Naive thymus-derived CD4-positive, alpha-beta T cell (primary cell): ENCODE measurements at places on chromosomes 16 and 17. TPM values are rescaled to one million over a fixed set of nuclear protein-coding genes. Genes with fewer than 3 reads are reported as not detected.

Gene CACNG3
- not detected for polyA plus RNA-seq

Gene PPP1R1B
- polyA plus RNA-seq, result not detected

Gene TMEM235
- polyA plus RNA-seq, result not detected

Gene RCVRN
- not detected for polyA plus RNA-seq

Gene TEX14
- not detected for polyA plus RNA-seq

Gene DUS1L
- 110 TPM for polyA plus RNA-seq

Gene LRRC37A
- 2.1 TPM for polyA plus RNA-seq

Gene FOXF1
- not detected for polyA plus RNA-seq

Gene ABCC3
- polyA plus RNA-seq, result not detected

Gene ENGASE
- 3.8 TPM for polyA plus RNA-seq

GRCh38 chr17:68033636-68034451 is 1.7 kb upstream of the KPNA2 start:
- no peak for DNase-seq

DNA sequence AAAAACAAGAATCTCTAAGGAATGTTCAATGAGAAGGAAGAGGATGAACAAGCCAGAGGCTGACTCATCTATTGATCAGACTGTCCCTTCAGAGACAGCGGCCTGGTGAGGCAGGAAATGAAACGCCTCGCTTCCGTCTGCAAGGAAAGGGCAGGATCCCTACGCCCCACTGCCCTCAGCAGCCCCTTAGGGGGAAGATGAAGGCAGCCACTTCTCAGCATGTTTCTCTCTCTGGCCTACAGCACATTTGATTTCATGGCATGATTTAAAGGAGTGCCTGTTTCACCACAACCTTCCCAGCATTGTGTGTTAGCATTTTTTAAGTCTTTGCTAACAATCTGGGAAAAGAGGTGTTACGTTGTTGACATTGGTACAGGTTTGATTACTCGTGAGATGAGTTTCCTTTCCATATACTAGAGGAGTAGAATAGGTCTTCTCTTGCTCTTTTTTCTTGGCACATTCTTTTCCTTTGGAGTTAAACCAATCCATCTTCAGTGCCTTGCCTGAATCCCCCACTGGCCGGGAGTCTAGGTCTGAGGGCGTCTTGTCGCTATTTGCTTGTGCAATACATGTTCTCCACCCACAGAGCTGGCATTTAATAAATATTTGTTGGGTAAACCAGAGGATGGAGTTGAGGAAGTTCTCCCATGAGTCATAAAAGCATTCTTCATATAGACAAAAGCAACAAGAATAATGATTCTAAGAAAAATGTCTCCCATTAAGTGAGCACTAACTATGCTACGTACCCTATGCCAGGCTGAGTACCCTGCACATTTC is 47.4 kb downstream of the RBFOX3 start:
- no peak for DNase-seq

DNA sequence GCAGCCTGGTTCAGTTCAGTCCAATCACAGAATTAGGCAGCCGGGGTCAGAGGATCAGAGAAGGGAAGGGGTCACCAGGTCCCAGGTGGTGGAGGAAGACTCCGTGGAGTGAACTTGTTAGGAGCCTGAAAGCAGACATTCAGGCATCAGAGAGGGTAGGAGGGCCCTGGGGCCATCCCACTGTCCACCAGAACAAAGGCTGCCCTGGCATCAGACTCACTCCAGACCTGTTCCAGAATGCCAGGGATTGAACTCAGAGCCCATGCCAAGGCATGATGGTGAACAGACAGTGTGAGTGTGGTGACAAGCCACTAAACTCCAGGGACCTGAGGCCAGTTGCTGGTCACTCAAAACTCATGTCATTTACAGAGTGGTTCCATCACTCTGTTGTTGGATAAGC is 37.6 kb downstream of the B4GALNT2 start:
- DNase-seq, result no peak

GRCh38 chr17:30375661-30376060 is 3.1 kb upstream of the CPD start:
- no peak for DNase-seq

DNA sequence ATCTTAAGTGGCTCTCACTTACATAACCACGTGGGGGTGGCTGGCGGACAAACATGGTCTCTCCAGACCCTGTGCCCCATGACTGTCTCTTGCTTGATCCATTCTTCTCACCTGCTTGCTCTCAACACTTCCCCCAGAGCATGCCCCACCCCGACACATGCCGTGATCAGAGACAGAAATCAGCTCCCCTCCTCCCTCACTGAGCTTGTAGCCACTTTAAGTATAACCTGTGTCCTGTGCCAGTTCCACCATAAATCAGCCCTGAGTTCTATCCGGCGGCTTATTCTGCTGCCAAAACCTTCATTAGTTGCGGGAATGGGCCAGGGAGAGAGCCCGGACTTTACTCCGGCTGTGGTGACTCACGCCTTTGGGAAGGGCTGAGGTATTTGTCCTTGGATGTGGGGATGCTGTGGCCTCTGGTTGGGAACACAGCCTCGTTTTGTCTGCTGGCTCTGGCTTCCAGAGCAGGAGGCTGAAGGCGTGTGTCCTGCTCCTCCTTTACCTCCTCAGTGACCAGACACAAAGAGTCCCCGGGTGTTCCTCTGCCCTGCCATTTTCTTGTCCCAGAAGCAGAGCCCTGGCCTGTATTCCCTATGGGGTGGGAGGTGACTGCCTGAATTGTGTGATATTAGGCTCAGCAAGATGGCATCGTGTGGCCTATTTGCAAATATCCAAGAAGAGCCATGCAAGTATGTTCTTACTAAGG is 21.1 kb downstream of the ANKRD40 start:
- no peak for DNase-seq

GRCh38 chr17:47363171-47363570 is 39.4 kb downstream of the EFCAB13 start:
- no peak for DNase-seq

DNA sequence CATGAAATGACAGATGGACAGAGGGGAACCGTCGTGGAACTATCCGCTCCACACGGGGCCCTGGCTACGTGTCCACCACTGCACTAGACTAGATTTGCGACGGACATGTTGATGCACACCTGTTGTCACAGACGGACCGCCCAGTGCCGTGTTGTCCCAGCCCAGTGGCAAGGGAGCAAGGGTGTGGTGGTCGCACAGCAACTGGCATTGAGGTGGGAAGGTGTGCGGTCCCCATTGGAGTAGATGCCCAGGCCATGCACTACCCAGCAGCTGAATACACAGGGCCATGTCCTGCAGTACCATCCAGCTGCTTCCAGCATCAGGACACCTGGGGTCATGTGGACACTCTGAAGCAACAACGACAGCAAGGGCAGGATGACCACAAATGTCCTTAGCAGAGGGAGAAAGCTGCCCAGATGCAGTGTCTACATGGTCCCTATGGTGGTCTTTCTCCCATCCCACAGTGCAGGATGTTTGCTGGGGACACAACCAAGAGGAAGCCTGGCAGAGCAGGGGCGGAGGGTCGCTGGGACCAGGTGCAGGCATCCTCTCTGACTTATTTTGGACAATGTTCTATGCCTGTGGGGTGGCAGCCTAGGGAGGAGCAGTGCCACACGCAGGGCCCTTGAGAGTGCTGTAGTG is 8.8 kb downstream of the FOXF1 start:
- DNase-seq, result no peak

DNA sequence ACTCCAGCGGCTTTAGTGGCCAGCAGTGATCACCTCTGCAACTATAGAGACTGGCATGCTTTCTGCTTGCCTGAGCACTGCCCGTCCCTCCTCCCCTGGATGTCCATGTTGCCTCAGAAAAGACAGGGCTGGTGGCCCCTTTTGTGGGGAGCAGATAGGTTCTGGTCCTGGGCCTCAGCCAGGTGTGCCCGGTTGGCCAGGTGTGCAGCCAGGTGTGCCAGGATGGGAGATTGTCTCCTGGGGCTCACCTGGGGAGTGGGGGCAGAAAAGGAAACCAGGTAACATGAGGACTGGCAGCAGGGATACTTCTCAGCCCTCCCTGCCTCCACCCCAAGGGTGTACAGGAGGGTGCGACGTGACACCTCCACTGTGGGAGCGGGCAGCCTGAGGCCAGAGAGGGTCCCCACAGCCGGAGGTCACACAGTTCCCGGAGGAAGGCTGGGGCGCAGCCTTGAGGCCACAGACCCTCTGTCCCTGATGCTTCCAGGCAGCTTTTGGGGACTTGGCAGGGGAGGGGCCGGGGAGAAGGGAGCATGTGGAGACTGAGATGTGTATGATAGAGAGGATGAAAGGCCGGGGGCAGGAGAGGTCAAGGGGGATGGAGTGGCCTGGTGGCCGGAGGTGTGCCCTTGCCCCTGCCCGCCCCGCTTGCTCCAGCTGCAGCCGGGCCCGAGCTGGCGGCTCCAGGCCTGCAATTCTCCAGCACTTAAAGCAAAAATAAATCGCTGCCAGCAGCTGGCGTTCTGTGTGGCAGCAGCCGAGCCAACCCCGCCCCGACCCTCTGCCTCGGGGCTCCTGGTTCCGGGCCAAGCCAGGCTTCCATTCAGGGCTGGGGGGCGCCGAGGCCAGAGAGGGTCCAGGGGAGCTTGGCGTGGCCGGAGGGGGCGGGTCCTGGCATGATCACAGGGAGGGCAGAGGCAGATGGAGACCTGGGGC is 6.7 kb downstream of the KCNJ12 start:
- DNase-seq, result no peak

DNA sequence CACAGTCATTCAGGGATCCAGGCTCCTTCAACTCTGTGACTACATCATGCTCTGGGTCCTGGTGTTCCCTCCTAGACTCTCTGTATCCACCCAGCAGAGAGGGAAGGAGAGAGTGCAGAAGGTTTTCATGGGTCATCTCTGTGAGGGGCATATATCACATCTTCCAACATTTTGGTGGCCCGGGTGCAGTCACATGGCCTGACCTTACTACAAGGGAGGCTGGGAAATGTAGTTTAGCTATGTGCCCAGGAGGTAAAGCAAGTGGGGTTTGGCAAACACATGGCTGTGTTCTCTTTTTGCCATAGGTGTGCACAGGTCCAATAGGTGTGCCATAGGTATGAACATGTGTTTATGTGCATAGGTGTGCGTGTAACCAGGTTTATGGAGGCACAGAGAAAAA is 222.2 kb upstream of the EEF2KMT start:
- no peak for DNase-seq

DNA sequence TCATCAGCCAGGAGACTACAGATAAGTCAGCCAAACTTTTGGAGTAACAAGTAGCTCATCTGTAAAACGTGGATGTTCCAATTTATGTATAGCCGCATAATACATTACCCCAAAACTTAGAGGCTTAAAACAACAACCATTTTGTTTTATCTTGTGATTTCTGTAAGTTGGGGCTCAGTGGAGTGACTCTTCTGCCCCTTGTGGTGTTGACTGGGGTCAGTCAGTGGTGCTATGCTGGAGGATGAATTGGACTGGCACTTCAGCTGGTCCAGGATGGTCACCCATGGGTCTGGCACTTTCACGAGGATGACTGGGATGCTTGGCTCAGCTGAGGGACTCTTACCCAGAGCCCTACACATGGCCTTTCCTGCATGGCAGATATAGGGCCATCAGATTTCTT is 172.5 kb downstream of the WWOX start:
- DNase-seq, result no peak

- no peak for DNase-seq
Observed at GRCh38 chr16:6916946-6917345, 415.7 kb upstream of the RBFOX1 start.

GRCh38 chr17:28120766-28121165 is 78.3 kb downstream of the NLK start:
- DNase-seq, result no peak

GRCh38 chr16:56368545-56368944 is 56.8 kb downstream of the AMFR start:
- no peak for DNase-seq

- DNase-seq, result no peak
Observed at GRCh38 chr16:24653725-24654124, 75.7 kb upstream of the TNRC6A start.

DNA sequence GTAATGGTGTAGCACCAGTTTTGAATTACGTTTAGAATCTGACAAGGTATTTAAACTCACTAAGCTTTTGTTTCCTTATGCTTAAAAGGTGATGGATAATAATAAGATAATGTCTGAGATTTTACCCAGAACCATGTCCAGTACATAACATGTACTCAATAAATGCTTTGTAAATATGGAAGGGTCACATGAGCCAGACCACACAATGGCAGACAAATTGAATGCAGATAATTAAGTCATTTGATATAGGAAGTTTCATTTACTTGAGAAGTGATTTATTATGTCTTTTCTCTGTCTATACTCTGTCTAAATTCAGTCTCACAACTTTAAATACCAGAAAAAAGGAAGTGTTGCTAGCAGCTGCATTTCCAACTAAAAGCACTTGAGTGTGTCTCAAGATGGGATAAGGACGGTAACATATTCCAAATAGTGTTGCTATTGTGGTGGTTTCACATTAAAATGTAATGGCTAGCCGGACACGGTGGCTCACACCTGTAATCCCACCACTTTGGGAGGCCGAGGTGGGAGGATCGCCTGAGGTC is 52.5 kb upstream of the DHX40 start:
- DNase-seq, result no peak

DNA sequence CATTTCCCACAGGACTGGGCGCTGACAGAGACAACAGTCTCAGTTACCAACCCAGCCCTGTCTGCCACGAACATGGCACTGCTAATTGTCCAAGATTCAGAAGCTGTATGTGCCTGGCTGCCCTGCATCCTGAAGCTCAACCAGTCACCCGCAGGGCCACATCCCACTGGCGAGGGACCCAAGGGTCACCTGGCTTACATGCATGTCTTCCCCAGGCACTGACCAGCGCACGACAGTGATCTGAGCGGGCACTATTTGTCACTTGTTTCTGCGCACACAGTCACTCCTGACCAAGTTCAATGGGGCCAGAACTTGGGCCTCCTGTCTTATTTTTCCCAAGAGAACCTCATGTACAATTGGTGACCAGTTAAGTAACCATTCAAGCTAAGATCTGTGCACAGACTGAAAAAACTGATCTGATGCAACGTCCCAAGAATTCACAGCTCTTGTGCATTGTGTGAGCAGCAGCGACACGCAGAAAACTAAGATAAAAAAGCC is 13.1 kb downstream of the USP7 start:
- DNase-seq, result no peak

DNA sequence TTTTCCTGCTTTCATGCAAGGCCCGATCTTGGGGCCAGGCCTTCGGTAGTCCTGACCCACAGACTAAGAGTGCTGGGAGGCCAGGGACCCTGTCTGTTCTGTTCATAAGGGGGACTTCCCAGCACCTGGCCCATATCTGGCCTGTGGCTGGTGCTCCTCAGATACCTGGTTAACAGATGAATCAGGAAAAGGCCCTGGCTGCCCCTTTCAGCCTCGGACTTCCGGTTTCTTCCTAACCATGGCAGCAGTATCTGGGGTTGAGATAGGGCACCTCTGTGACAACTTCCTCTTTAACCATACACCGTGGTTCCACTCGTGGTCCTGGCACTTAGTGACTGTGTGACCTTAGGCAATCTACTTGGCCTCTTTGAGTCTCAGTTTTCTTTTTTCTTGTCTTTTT is 18.4 kb downstream of the PLCG2 start:
- DNase-seq, result no peak

- no peak for DNase-seq
Observed at GRCh38 chr16:67763066-67763465, 43.3 kb downstream of the RANBP10 start.

GRCh38 chr16:57427824-57428223 is 19.4 kb downstream of the CIAPIN1 start:
- no peak for DNase-seq
